NCI-H69 (cell line): ENCODE measurements at places on chromosomes 13 and 19.

- DNase-seq, result no peak
These were observed 13.3 kb downstream of the PLIN4 start for GRCh38 chr19:4504891-4505569.

DNA sequence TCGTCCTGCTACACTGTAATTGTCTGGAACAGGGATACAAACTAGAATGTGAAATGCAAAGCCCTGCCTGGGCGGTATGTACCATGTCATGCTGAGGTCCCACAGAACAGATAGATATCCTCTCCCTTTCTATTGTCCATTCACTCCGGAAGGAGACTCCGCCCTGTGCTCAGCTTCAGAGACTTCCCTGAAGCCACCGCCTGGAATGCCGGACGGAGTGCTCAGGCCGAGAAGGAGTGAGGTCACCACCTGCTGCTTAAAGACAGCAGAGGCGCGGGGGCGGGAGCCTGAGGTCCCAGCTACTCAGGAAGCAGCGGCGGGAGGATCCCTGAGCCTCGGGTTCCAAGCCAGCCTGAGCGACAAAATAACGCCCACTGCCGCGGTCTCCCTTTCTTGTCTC is 890 bp upstream of the ZNF611 start:
- peak; percentile 24 for DNase-seq

- peak; percentile 99 for DNase-seq
These were observed 14.3 kb downstream of the IER2 start for GRCh38 chr19:13164343-13165161.

- DNase-seq, result peak; percentile 56
These were observed 32.3 kb upstream of the MED4 start for GRCh38 chr13:48126944-48127830.

- DNase-seq, result peak; percentile 77
These were observed 1096.8 kb upstream of the PCDH20 start for GRCh38 chr13:62512194-62513141.

- DNase-seq, result no peak
These were observed 2.1 kb upstream of the RAVER1 start for GRCh38 chr19:10335352-10335985.

GRCh38 chr13:114161028-114161556 is 18.0 kb upstream of the CFAP97D2 start:
- no peak for DNase-seq
